ENCODE measurements at places on chromosomes 11 and 22.

DNA sequence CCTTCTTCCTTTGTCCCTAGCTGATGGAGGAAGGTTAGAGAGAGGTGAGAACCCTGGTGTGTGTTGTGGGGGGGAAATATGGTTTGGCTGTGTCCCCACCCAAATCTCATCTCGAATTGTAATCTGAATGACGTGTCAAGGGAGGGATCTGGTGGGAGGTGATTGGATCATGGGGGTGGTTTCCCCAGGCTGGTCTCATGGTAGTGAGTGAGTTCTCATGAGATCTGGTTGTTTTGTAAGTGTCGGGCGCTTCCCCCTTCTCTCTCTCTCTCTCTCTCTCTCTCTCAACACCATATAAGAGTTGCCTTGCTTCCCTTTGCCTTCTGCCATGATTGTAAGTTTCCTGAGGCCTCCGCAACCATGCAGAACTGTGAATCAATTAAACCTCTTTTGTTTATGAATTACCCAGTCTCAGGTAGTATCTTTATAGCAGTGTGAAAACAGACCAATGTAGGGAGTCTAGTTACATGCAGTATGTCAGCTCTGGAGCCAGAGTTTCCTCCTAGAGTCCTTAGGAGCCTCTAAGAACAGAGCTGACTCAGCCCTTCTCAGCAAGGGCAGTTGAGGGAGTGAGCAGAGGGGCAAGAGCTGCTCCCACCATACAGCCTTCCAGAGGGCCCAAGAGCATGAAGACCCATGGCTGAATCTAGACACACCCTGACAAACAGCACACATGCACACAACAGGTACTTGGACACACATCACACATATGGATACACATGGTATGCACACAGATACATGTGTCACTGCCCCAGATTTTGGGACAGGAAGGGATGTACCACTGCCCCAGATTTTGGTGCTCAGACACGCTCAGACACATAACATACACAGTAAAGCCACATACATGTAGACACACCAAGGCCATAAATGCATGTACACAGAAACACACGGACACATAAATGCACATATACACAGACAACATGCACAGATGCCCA lies 12.9 kb upstream of the LRRC32 start:
- no peak for DNase-seq

DNA sequence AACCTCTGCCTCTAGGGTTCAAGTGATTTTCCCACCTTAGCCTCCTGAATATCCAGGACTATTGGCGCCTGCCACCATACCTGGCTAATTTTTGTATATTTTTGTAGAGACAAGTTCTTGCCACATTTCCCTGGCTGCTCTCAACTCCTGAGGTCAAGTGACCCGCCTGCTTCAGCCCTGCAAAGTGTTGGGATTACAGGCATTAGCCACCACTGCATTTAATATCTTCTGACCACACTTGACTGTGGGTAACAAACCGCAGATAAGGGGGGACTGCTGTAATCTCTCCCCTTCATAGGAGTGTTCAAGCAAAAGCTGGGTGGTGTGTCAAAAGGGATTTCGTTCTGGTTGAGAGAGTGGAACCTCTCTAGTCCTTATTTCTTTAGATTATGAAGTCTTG lies 53.4 kb downstream of the GRAMD1B start:
- no peak for DNase-seq

GRCh38 chr11:112159098-112160065 lies 4.5 kb downstream of the IL18 start:
- DNase-seq, result no peak

DNA sequence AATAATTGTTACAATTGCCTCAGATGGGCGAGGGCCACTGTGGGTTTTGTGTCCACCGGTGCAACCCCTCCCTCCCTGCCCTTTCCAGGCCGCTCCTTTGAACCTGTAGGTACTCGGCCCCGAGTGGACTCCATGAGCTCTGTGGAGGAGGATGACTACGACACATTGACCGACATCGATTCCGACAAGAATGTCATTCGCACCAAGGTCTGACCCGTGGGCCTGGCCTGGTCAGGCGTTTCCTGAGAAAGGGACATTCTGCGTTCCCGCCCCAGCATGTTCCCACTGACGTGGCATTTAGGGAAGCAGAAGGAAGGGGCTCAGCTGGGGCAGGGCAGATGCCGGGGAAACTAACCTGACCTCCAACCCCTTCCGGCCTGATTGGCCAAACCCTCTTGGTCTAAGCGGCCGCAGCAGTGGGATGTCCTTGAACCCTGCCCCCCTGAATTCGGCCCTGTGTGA lies 10.1 kb downstream of the SIDT2 start:
- no peak for DNase-seq

GRCh38 chr11:117189941-117190544 lies 9.1 kb upstream of the TAGLN start:
- no peak for DNase-seq

DNA sequence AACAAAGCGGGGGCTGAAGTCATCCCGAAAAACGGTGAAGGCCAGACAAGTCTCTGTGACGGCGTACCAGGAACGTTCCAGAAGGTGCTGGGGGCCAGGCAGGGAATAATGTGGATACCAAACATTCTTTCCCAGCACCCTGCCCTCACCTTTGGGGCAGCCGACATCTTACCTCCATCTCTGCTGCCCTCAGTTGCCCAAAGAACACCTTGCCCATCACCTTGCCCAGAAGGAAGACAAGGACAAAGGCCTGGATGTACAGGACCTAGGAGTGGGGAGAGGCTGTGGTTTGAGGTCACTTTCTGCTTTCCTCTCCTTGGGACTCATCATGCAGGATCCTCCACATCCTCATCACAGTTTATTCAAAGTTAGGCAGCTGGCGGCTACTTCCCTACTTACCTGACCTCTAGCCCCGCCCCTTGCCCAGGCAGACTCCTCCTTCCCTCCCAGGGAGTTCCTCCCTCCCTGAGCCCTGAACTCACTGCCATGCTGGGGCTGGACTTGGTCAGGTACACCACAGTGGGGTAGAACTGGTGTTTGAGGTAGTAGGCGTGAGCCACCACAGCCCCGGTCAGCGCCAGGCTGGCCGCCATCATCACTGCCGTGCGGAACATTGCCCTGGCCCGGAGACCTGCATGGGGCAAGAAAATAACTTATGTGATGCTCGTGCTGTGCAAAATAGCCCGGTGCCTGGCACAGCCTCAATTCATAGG lies 1.2 kb downstream of the SYVN1 start:
- peak; percentile 74 for DNase-seq

- no peak for DNase-seq
Observed at GRCh38 chr11:68116974-68117373, 4.2 kb downstream of the CHKA start.

GRCh38 chr22:50600538-50600937 lies at the start of gene MAPK8IP2:
Gene MAPK8IP2 (plus strand): TSS chr22:50600793. CDS start chr22:50600819, 26 bp downstream.
- DNase-seq, result peak; percentile 70

DNA sequence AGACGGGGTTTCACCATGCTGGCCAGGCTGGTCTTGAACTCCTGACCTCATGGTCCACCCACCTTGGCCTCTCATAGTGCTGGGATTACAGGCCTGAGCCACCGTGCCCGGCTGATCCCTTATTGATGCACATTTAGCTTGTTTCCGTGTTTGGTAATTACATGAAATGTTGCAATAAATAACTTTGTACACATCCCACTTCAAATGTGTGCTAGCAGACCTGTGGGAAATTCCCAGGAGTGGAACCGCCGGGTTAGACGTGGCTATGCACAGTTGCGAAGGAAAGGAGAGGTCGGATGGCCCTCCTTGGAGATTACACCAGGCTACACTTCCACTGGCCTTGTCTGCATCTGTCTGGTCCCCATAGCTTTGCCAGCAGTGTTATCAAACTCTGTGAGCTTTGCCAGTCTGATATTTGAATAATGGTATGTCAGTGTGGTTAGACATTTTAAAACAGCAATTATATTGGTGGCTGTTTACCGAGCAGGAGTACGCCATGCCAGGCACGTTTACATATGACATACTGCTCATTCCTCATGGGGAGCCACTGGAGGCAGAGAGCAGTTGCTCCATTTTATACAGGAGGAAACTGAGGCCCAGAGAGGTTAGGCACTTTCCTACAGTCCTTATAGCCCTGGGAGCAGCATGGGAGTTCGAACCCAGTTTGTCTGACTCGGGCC lies 27.2 kb upstream of the SYT7 start:
- DNase-seq, result no peak

- peak; percentile 74 for DNase-seq
Observed at GRCh38 chr11:93541884-93542810, 1.0 kb downstream of the SMCO4 start.

GRCh38 chr11:125945797-125946520 lies at the start of gene VSIG10L2:
Gene VSIG10L2 (plus strand): TSS chr11:125946044. CDS start chr11:125946056, 12 bp downstream.
- DNase-seq, result no peak

- peak; percentile 53 for DNase-seq
Observed at GRCh38 chr22:31846161-31847115, 92.6 kb downstream of the DEPDC5 start.

DNA sequence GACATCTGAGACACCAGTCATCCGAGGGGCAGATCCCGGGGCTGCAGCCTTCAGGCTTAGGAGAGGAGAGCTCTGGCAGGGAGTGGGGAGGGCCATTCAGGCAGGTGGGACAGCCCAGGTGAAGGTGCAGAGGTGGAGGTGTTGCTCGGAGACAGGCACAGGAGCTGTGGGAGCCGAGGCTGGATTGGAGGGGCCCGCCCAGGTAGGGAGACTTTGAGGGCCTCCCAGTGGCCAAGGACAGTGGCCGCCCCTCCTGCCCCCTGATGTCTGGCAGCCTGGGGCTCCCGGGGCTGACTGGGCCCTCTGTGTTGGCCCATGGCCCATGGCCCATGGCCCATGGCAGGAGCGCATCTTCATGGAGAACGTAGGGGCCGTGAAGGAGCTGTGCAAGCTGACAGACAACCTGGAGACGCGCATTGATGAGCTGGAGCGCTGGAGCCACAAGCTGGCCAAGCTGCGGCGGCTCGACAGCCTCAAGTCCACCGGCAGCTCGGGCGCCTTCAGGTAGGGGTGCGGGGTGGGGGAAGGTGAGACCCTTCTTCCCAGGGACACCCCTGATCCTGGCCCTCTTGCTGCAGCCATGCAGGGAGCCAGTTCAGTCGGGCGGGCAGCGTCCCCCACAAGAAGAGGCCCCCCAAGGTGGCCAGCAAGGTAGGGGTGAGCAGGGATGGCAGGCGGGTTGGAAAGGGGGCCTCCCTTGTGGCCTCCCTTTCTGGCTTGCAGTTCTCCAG lies 13.3 kb downstream of the TMEM258 start:
- no peak for DNase-seq

- no peak for DNase-seq
Observed at GRCh38 chr11:128190312-128190711, 397.0 kb downstream of the ETS1 start.

DNA sequence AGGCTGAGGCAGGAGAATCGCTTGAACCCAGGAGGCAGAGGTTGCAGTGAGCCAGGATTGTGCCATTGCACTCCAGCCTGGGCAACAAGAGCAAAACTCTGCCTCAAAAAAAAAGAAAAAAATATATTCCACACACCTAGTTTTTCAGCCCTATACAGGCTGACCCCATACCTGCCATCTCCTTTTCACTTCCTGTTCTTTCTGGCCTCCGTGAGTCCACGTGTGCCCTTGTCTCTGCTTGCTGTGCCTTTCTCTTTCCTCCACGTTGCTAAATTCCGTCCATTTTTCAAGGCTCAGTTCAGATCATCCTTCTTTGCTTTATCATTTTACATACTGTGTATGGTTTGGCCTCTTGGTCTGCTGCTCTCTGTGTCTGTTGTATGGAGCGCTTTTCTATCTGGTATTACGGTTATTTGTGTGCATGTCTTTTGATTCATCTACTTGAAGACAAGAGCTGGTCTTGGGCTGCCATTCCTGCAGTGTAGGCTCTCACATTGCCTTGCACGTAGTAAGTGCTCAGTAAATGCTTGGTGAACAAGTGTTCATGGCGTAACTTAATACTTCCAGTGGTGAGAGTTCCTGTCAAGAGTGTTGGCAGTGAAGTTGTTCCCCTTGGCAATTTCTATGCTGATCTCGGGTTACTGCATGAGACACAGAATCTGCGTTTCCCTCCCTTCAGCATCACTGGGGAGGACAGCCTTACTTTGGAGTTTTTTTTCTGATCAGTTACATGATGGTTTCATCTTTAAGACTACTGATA lies 57.5 kb downstream of the PTPRJ start:
- no peak for DNase-seq

- no peak for DNase-seq
Observed at GRCh38 chr11:114074546-114075343, 15.2 kb downstream of the ZBTB16 start.

GRCh38 chr11:81365496-81365895 lies 1368.2 kb downstream of the FAM181B start:
- no peak for DNase-seq

- no peak for DNase-seq
Observed at GRCh38 chr11:110565357-110566336, 135.9 kb downstream of the FDX1 start.

- DNase-seq, result no peak
Observed at GRCh38 chr11:12540913-12541582, 133.2 kb upstream of the TEAD1 start.

- DNase-seq, result no peak
Observed at GRCh38 chr11:17699147-17700114, 19.9 kb upstream of the MYOD1 start.

DNA sequence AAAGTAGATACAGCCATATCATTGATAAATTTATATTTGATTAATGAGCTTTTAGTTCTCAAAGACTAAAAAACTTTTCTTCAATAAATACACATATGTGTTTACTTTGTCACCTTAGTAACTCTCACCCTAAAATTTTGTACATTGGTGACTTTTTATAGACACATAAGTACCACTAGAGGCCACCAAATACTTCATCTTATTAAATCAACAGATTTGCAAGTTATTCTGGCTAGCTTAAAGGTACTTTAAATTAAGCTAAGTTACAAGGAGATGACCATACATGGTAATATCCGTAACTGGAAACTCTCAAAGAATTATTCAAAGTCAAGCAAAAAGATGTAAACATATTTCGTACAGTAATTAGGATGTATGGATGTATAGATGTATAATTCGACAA lies 112.2 kb downstream of the SBF2 start:
- peak; percentile 27 for DNase-seq

DNA sequence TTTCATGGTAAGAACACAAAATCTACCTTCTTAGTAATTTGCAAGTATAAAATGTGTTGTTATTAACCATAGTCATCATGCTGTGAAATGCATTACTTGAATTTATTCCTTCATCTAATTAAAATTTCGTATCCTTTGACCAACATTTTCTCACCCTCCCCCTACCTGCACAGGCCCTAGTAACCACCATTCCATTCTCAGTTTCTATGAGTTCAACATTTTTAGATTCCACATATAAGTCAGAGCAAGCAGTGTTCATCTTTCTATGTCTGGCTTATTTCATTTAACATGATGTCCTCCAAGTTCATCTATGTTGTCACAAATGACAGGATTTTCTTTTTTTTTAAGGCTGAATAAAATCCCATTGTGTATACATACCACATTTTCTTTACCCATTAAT lies 43.5 kb upstream of the CCDC179 start:
- no peak for DNase-seq

DNA sequence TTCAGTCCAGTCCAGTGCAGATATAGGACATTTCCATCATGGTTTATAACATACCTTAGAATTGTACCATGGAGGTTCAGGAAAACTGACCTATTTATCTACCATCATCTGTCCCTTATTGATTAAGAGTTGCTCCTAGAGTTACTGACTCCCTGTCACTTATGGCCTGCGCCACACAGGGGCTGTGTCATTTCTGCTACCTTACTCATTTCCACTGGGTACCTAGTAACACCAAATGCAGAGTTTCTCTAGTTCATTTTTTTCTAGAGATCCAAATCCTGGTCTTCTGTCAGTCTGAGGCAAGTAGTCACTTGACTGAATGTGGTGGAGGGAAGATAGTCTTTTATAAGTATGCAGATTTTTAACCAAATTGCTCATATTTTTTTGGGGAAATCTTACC lies 59.2 kb downstream of the PDE3B start:
- no peak for DNase-seq
